ENCODE measurements at places on chromosomes 7 and 10. TPM values are rescaled to one million over a fixed set of nuclear protein-coding genes. Genes with fewer than 3 reads are reported as not detected.

- ATAC-seq: no peak
Observed at GRCh38 chr10:1047937-1048336, 982 bp downstream of the IDI1 start.

DNA sequence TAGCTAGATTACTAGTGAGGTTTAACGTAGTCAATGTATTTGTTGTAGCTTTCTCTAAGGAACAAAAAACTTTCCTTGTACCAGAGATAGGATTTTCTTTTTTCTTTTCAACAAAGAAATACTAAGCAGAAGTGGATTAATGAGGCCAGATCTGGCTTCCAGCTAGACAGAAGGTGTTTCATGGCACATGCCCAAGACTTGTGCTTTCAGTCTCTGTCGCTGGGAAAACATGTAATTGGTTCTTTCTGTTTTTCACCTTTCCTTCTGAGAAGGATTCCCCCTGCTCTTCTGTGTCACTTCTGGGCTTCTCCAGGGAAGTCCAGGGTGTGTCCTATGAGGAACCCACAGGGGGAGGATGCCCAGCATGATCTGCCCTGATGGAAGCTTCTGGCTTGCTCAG lies 492.2 kb downstream of the CCSER2 start:
- ATAC-seq: no peak

DNA sequence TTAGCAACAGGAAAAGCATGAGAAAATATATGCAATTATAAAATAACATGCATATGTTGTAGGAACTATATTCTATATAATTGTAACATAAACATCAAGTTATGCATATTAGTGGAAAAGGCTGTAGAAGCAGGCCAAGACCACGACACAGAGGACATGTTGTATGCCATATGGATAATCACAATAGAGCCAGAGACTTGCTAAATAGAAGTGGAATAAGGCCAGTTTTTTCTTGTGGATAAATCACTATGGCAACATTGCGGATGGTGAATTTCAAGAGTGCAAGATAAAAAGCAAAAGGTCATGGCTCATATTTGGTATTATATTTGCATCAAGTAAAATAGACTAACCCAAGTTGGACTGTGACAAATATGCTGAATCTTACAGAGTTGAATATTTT lies 93.0 kb downstream of the PCDH15 start:
- ATAC-seq: no peak

HOXA10 gene
- not detected for total RNA-seq
